AG09319 (cell line): ENCODE measurements at places on chromosomes 11 and 22.

DNA sequence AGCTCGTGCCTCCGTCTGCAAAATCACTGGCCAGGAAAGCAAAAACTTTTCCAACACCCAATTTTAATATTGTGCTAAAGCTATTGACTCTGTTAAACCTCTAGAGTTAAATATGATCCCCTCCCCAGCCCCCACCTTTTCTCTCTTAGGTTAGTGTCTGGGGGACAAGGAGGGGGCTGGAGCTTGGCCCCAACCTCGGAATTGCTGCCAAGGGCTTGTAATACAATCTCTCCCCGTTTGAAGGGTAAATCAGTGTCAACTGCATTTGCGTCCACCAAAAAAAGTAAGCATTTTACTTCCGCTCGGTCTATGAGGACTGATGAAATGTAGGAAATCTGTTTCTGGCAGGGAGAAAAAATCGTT lies at the start of gene GAS2:
TSS of gene GAS2 (plus strand) at position 287 of the 363 bp plus-strand sequence. CDS start 8,259 bp downstream, outside the sequence.
- no peak for DNase-seq

GRCh38 chr11:126188332-126189108 lies 22.9 kb downstream of the RPUSD4 start:
- DNase-seq: no peak

- no peak for DNase-seq
Measured at GRCh38 chr11:93540337-93540736, 2.9 kb downstream of the SMCO4 start.

DNA sequence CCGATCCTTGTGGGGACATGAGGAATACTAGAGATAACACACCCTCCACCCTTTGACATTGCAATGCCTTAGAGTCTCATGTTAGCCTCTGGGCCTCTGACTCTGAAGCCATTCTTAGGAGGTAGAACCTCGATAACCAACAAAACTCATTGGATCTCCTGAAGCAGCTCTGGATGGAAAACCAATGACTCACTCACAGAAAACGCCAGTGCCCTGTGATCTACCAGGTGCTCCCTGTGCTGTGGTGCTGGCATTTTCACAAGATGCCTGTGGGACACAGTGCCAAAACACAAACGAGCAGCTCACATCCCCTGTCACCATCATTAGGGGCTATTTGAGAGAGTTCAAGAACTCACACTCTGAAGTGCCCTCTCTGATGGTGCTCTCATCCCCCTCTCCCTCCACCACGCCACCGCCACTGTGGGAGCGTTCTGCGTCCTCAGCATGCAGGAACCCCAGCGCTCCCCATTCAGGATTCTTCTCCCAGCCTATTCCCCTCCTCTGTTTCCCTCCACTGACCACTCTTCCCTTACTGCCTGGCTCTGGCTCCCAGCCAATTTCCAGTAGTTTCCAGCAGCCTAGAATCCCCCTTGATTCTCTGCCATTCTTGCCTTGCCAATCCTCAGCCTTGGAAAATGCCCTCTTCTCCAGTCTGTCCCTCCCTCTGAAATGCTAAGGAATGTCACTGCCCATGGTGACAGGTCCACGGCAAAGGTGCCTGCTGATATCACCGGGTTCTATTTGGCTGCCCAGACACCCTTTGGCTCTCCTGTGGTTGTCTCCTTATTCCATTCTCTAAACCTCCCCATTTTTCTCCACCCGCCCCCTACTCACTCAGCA lies 4.7 kb upstream of the POLD4 start:
- DNase-seq: no peak

GRCh38 chr11:105152560-105152959 lies 13.0 kb upstream of the CARD18 start:
- no peak for DNase-seq

GRCh38 chr22:20186183-20186870 lies 35.5 kb upstream of the CCDC188 start:
- no peak for DNase-seq

GRCh38 chr11:9982796-9983579 lies 311.0 kb downstream of the SBF2 start:
- DNase-seq: no peak

DNA sequence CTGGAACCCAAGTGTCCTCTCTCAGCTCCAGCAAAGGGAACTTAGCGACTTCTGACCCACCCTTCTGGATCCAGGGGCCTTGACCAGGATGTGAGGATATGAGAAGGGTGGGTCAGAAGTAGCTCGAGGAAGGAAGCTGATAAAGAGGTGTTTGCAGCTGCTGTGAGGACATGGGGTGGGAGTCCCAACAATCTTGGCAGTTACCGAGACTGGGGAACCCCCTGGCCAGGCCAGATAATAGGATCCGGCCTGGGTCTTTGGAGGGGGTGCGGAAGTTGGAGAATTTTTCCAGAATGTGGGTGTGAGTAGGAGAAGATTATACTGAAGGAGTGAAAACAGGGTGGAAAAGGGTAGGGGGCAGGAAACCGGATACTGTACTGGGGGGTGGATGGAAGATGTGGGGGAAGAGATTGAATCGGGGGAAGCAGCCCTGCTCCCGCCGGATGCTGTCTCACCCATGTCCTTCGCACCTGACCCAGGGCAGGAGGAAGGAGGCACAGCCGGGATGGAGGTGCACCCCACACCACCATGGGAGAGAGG lies 2.8 kb upstream of the MCAM start:
- DNase-seq: no peak

DNA sequence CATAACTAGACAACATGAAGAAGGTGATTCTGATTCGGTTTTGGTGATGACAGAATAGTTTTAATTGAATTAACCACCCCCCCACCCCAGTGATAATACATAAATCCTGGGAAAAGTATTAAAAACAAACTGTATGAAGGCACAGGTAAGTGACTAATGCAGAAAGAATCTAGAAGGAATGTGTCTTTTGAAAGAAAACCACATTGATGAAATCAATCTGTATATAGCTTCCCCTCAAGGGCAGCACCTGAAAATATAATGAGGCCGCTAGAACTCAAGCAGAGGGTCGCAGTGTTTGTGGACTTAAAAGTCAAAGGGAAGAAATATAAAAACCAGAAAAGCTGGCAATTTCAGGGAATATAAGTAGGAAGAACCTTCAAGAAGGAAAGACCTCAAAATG lies 580.5 kb upstream of the CHORDC1 start:
- DNase-seq: no peak

GRCh38 chr22:45709866-45710265 lies 38.2 kb downstream of the ATXN10 start:
- no peak for DNase-seq

DNA sequence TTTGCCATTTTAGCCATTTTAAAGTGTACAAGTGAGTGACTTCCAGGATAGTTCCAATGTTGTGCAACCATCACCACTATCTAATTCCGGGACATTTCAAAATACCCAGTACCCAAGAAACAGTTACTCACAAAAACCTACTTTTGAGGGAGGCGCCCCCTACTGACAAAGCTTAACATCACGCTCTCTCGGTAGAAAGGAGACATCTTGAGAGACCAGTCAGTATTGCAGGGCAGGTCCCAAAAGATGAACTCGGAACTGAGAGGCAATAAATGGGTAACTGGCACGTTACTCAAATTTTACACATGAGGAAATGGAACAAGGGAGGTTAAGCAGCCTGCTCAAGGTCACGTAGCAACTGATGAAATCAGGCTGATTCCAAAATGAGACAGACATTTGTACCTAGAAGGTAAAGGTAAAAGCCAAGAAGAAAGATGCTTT lies 50.0 kb upstream of the POU2AF1 start:
- DNase-seq: peak; percentile 36

- no peak for DNase-seq
Measured at GRCh38 chr11:79510960-79511359, 70.1 kb upstream of the TENM4 start.

GRCh38 chr11:69670158-69670845 lies 4.9 kb downstream of the LTO1 start:
- peak; percentile 60 for DNase-seq

DNA sequence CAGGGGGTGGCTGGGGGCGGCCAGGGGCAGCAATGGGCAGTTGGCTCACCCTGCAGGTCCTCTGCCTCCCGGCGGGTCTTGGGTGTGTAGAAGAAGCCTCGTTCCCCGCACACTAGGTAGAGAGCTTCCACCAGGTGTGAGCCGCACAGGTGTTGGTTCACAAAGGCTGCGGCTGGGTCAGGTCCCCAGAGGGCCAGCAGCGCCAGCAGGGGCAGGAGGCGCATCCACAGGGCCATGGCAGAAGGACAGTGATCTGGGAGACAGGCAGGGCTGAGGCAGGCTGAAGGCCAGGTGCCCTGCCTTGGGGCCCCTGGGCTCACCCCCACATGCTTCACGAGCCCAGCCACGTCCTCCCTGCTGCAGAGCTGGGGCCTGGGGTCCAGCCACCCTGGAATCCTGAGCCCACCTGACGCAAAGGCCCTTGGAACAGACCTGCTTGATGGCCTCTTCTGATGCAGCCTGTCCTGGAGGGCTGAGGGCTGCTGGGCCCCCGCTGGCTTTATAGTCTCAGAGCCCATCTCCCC lies at the start of gene INS:
TSS of gene INS (minus strand) at position 474 of the 524 bp plus-strand sequence. CDS start at position 236, 238 bp downstream.
- no peak for DNase-seq

- no peak for DNase-seq
Measured at GRCh38 chr22:20086101-20086599, 6.1 kb downstream of the DGCR8 start.

DNA sequence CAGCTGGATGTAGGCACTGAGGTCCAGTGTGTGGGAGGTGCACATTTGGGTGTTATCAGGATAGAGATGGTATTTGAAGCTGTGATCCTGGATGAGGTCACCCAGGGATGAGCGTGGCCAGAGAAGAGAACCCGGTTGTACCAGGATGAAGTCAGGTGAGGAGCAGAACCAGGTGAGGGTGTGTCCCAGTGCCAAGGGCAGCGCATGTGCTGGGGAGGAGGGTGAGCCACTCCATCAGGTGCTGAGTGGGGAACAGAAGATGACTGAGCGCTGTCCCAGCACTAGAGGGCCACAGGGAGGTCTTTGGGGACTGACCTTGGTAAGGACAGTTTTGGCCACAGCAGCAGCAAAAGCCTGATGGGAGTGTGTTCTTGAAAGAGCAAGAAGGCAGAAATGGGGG lies 2.7 kb downstream of the ARL2 start:
- DNase-seq: no peak

DNA sequence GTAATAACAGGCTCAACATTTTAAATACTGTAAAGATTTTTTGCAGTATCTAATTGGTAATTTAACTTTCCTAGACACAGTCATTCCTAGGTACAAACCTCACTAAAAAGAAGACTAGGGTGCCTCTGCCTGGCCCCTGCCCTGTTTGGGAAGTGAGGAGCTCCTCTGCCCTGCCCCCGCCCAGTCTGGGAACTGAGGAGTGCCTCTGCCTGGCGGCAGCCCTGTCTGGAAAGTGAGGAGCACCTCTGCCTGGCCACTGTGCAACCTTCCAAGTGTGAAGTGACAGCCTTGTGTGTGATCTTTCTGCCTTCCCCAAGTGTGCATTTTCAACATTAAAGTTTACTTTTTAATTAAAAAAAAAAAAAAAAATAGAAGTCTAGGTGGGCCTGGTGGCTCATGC lies 4.2 kb downstream of the CHORDC1 start:
- no peak for DNase-seq

DNA sequence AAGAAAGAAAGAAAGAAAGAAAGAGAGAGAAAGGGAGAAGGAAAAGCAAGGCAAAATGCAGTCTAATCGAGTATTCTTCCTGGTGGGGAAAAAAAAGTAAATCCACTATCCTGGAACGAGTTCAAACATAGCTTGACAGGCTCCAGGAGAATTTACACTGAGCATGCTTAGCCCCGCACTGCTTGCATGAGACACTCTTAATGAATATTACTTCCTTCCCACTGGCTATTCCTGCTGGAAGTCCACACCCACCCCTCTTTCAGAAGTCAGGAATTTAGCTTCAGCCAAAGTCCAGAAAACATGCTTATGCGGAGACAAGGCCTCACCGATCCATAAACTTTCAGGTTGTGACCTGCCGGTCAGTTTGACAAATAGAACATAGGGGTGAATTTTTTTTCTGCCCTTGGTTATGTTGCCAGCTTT lies 251.8 kb upstream of the BLID start:
- DNase-seq: peak; percentile 66

- no peak for DNase-seq
Measured at GRCh38 chr11:114430290-114430689, 9.0 kb upstream of the REXO2 start.

- DNase-seq: no peak
Measured at GRCh38 chr22:36569999-36570398, 41.0 kb upstream of the EIF3D start.

DNA sequence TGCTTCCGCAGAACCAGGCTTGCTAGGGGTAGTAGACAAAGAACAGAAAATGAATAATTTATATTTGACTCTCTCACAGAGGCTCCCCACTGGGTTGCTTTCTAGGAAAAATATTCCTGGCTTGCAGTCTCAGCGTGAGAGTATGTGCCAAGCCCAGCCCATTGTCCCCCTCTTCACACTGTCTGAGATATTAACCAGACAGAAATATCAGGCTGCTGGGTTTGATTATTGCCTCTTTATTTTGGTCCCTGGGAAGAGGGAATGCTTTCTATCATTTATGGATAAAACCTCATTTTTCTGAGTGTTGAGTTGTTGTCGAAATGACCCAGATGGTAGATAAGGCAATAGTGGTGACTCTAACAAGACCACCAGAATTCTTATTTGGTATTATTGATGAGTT lies 367.9 kb downstream of the METTL15 start:
- no peak for DNase-seq

GRCh38 chr11:43833657-43834073 lies 47.0 kb upstream of the ALKBH3 start:
- peak; percentile 49 for DNase-seq

GRCh38 chr11:35932681-35933319 lies 11.1 kb upstream of the LDLRAD3 start:
- no peak for DNase-seq
